ENCODE measurements at places on chromosomes 5 and 9.
A peak's percentile ranks its signal among the peaks of the same experiment; 100 is the strongest.

GRCh38 chr5:175805256-175806011, 65.9 kb upstream of the CPLX2 start:
- DNase-seq = no peak

DNA sequence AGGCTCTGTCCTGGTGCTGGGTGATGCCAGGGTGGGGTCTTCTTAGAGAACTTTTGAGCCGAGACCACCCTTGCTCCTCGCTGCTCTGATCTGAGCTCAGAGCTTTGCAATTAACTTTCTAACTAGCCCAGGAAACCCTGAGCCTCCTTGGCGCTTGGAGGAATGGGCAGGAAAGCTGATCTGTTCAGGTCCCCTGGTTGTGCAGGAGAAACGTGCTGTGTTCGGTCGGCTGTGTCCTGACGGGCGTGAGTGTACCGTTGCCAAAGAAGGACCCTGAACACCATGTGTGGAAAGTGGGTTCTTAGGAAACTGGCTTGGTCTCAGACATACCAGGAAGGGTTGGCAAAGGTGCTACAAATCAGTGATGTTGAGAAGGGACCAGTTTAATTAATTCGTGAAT, 1.8 kb downstream of the TCF7 start:
- DNase-seq = no peak

GRCh38 chr5:127820910-127821553, 117.8 kb downstream of the CCDC192 start:
- DNase-seq = peak; percentile 91

DNA sequence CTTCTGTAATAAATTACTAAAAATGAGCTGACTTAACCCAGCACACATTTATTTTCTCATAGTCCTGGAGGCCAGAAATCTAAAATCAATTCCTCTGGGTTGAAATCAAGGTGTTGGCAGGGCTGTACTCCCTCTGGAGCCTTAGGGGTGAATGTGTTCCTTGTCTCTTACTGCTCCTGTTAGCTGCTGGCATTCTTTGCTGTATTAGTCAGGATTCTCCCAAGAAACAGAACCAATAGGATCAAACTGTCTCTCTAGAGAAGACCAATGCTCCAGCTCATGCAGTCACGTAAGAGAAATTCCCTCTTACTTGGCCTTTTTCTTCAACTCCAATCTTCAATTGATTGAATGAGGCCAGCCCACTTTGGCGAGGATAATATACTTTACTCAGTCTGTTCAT, 15.3 kb upstream of the CD180 start:
- DNase-seq = peak; percentile 92

DNA sequence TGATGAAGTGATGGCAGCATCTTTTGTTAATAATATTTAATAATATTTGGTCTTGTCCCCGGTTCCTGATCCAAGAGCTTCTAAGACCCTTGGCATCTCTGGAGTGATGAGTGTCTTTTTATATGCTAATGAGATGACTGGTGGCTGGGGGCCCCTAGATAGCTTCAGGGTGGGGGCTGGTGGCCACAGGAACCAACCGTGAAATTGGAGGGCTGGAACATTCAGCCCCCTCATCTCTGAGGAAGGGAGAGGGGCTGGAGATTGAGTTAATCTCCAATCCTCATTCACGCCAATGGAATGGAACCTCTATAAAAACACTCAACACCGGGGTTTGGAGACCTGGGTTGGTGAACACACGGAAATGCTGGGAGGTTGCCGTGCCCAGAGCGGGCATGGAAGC, 78.2 kb upstream of the RAPGEF1 start:
- no peak for DNase-seq

GRCh38 chr5:149426931-149427330, 47.8 kb upstream of the IL17B start:
- peak; percentile 65 for DNase-seq

DNA sequence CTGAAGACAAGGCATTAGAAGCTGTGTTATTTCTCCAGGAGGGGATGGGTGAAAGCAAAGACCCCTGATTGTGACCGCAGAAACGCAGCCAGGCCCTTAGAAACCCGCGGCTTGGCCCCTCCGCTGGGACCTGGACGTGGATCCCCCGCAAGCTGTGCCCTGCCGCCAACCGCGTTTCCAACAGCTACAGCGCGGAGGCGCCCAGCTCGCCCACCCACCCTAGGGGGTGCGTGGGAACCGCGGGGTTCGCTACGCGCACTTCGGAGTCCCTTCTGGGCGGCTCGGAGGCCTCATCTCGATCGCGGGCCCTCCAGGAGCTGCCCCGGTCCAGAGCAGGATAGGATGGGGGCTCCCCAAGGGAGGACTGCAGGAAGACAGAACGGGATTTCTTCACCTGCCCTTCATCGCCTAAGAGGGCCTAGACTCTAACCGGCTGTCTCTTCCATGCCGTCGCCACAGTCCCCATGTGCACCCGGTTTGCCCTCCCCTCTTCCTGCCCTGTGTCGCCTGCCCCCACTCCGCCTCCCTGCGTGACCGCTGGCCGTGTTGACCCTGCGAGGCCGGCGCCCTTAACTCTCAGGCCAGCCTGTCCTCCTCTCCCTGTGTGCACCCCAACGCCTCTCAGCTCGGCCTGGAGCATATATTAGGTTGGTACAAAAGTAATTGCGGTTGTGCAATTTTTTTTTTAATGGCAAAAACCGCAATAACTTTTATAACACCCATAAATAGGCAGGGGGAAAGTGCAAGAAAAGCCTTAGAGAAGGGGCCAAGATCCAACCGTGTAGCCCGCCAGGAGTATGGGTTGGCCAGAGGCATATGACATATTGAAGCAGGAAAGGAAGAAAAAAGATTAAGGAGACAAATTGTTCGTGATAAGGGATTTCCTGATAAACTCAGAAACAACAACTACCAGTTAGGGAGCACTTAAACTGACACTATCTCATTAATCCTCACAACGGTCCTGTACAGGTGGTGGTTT, 68.1 kb upstream of the FREM1 start:
- DNase-seq = no peak

GRCh38 chr9:116323012-116323411, 169.4 kb downstream of the PAPPA start:
- no peak for DNase-seq

- DNase-seq = peak; percentile 56
These were observed 10.2 kb downstream of the NREP start for GRCh38 chr5:111746791-111747190.

All from kidney tubule cell (primary cell).